Bronchial epithelial cell (primary cell): ENCODE measurements at places on chromosomes 5 and 9. TPM values are rescaled to one million over a fixed set of nuclear protein-coding genes. Genes with fewer than 3 reads are reported as not detected.

The TMEM174 gene
- total RNA-seq = not detected in 2 replicates

DNA sequence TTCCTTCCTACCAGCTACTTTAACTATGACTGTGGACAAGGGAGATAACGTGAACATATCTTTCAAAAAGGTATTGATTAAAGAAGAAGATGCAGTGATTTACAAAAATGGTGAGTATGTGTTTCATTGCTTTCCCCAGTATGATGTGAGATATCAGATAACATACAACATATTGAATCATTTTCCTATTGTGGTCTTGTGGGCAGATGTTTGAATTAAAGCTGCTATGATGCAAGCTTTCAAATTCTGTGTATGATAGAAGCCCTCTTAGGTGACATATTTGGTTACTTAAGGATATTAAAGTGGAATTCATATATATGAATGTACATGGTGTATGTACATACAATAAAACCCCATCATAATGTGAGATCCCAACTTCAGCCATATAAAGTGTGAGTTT is 59.5 kb downstream of the TEK start:
- no peak for DNase-seq

The SPINK6 gene
- total RNA-seq = not detected in 2 replicates

The RNF208 gene
- 0.38 TPM in 1 of 2 replicates, not detected in the other for total RNA-seq

The TAF11L10 gene
- total RNA-seq = not detected in 2 replicates

GRCh38 chr9:84481636-84482218 is 141.2 kb upstream of the SLC28A3 start:
- no peak for DNase-seq

The ZNF300 gene
- 3.1 and 4.7 TPM in 2 replicates for total RNA-seq

DNA sequence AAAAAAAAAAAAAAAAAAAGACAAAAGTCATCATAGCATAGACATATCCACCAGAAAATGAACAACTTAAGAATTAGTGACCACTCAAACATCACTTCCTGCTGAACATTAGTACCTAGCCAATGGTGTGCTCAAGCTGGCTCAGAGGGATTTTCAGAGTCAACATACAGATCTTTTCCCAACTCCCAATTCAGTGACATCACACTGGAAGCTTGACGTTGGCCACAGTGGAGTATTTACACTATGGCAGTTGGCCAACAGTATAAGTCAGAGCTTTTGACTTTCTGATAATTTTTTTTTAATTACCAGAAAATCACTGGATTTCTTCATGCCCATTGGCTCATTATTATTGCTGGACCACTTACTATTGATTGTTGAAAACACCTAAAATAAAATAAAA is 383.5 kb downstream of the ARHGEF28 start:
- DNase-seq = peak; percentile 55

DNA sequence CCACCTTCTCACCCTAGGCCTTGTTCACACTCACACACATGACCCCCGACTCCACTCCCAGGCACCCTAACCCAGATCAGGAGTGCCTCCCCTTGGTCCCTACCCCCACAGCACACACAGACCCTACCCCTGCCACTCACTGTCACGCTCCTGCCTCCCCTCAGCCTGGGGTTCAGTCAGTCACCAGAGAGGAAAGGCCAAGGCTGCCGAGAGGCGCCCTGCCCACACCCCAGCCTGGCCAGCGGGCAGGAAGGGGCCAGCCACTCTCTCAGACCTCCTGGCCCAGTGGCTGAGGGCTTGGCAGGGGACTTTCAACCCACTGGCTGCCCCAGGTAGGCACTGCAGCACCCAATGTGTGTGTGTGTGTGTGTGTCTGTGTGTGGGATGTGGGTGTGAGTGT is 122.4 kb upstream of the MVB12B start:
- no peak for DNase-seq

The INSYN2B gene
- 0.53 TPM in 1 of 2 replicates, not detected in the other for total RNA-seq

DNA sequence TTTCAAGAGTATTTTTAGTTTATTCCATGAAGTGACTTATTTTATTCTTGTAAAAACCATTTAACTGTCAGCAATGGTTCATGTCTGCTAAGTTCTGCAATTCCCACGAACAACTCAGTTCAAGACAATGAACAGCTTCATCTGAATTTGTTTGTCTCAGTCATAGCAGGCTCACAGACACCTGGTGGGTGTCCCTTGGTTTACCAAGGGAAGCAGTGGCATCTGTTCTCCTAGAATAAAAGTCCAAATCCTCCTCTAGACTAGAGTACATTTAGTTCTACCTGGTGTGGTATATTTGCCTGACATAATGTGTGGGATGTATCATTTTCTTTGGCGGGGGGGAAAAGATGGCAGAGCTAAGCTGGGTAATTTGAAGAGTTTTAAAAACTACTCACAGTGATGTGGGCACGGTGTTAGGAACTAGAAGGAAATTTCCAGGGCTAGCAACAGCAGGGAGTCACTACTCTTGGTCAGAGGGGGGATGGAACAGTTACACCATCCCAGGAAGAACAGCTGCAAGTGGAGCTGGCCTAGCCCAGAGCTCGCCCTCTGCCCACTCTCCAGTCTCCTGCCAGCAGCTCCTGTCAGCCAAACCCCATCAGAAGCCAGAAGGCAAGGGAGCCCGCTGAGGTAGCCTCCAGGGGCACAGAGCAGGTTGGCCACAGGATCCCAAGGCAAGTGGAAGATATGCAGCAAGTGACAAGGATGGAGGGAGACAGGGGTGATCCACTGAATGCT is 100.3 kb downstream of the PJA2 start:
- no peak for DNase-seq

DNA sequence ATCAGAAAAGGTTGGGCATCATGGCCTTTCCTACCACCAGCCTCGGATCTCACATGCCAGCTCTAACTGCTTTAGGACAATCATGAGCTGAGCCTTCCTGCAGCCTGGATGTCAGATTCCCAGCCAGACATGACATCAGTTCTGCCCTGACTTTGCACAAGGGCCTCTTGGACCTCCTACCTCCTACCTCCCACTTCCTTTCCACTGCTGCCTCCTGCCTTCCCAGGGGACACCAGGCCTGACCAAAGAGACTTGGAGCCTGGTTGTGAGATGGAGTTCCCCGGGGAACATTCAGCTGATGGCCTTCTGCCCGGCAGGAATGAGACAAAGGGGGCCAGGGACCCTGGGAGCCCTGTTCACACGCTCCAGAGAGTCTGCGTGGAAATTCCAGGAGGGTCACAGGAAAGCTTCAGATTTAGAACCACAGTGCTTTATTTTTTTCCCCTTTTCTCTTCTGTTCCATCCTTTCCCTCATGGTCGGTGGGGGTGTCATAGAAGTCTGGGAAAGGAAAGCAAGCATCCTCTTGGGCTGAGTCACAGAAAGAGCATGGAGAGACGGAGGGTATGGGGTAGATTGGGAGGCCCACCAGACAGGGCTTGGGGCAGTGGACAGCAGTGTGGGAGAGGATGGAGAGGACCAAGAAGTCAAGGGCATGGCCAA is 35.4 kb upstream of the IL17B start:
- DNase-seq = no peak

DNA sequence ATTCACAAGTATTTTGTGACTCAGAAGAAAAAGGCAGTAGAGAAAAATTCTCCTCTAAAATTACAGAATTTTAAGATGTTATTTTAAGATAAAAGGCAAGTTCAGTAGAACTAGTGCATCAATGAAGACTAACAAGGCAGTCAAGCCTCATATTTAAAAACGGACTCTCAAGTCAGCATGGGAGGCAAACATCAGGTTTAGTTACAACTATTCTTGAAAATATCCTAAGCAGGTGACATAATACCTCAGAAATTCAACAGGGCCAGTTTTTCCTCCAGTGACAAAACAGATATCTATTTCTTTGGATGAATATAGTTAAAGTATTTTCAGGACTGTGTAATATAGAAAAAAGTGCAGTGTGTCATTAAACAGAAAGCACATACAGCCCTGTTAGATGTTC is 194.0 kb upstream of the NMUR2 start:
- DNase-seq = no peak

GRCh38 chr9:82354279-82354659 is 365.7 kb downstream of the SPATA31D1 start:
- peak; percentile 99 for DNase-seq

The GABRA1 gene
- not detected in 2 replicates for total RNA-seq

DNA sequence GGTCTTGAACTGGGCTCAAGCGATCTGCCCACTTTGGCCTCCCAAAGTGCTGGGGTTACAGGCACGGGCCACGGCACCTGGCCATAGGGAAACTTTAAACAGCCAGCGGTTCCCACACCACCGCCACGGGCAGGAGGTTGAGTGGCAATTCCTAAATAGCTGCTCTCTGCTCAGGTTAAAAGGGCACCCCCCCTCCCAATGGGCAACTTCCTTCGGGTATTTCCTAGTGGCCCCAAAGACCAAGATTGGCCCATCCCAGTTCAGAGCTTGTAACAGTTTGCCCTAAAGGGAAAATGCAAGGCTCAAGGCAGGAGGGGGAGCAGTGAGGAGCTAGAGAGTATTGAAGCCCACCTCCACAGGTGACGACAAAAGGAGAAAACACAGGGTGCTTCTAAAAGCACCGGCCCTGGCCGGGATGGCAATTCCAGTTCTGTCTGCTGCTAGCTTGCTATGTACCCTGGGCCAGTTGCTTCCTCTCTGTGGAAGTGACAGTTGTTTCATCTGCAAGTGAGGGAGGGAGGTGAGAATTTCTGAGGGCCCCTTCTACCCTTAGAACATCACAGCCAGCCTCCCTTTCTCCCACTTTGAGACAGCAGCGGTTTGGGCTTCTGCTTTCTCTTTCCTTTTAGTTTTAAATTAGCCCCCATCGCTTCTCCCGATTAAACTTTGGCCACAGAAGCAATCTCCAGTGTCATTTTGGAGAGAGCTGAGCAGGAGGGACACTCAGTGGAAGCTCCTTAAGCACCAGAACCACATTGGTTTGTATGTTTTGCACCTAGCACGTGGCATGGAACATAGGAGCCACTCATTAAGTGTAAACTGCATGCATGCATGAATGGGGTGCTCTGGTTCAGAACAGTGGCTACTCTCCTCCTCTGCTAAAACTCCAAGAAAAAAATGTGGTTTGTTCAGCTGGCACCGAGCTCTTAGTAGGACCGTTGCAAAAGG is 17.3 kb upstream of the TNIP1 start:
- no peak for DNase-seq

The DMAC1 gene
- total RNA-seq = 10.8 and 12.8 TPM in 2 replicates

- DNase-seq = peak; percentile 56
These were observed at the start of gene IL7R for GRCh38 chr5:35856765-35857351. IL7R (plus strand) TSS chr5:35856891; CDS start chr5:35856978, 87 bp downstream.

- no peak for DNase-seq
These were observed 1.6 kb downstream of the NPR3 start for GRCh38 chr5:32712481-32713360.
